Stimulated activated CD8-positive, alpha-beta memory T cell treated with anti-CD3 and anti-CD28 coated beads, Interleukin-4, amount 100 ng/mL, for 1 hour (primary cell): ENCODE measurements at places on chromosomes 4 and X.

GRCh38 chrX:37912777-37913176 lies 65.4 kb upstream of the DYNLT3 start:
- DNase-seq: no peak

GRCh38 chr4:109701566-109702410 lies 1.5 kb downstream of the CASP6 start:
- no peak for DNase-seq

DNA sequence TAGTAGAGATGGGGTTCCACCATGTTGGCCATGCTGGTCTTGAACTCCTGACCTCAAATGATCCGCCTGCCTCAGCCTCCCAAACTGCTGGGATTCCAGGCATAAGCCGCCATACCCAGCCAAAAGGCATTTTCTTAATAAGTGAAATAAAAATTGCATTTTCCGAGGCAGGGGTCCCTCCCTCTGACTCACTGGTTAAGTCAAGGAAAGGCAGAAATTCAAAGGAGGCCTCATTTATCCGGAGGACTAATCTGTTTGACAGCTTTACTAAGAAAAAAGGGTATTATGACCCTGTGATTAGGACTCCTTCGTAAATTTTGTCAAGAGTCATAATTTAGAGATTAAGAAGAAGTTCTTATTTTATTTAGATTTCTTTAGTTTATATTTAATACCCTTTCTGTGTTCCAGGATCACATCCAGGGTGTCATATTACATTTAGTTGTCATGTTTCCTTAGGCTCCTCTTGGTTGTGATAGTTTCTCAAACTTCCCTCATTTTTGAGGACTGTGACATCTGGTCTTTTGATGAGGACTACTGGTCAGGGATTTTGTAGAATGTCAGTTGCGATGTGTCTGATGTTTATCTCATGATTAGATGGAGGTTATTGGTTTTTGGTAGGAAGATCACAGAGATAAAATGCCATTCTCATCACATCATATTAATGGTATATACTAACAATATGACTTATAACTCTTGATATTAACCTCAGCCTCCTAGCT lies 753.7 kb upstream of the AMOT start:
- no peak for DNase-seq

- DNase-seq: no peak
Measured at GRCh38 chrX:1398431-1399340, 6.8 kb upstream of the SLC25A6 start.

GRCh38 chrX:152915541-152916241 lies 17.8 kb downstream of the ZNF185 start:
- DNase-seq: no peak

DNA sequence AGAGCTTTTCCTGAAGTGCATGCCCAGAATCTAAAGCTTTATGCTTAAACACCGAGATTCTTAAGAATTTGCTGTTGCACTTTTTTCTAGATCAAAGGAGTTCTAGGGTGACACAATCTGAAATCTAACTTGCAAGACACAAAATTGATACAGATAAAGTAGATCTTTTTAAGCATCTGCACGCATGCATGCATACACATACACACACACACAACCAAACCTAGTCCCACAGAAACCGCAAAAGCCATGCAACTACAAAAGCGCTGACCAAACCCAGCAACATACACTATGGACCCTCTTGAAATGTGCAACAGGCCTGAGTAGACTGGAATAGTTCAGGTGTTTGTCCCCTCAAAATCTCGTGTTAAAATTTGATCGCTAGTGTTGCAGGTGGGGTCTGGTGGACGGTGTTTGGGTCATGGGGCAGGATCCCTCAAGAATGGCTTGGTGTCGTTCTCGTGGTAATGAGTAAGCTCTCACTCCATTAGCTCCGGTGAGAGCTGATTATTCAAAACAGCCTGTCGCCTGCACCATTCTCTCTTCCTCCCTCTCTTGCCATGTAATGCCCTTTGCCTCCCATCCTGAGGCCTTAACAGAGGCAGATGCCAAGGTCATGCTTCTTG lies 52.7 kb downstream of the IRF2 start:
- DNase-seq: no peak

DNA sequence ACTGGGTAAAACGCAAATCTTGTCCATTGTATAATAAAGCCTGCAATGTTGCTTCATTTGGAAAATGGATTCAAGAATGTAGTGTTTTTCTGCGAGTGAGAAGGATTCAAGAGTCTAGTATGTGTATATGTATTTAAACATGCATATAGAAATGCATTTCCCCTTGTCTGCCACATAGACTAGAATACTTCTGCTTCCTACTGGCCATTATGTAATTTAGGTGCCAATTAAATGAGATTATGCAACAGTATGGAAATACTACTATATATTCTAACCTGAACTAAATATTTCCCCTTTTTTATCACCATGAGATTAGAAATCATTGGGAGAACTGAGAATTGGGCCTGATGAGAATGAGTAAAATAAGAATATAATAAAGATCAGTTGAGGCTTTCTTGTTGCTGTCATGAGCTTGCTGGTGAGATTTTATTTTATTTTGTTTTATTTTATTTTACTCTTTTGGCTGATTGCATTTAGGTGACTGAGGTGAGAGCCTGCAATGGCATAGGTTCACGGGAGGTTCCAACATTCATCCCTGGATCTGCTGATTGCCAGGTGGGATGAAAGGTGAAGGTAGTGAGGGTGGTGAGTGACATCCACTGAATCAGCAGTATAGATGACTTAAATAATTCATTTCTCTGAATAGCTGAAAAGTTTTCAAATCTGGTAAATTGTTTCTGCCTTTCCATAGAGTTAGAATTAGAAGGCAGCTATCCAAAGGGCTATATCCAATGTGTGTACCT lies 95.6 kb upstream of the SLC4A4 start:
- DNase-seq: no peak

DNA sequence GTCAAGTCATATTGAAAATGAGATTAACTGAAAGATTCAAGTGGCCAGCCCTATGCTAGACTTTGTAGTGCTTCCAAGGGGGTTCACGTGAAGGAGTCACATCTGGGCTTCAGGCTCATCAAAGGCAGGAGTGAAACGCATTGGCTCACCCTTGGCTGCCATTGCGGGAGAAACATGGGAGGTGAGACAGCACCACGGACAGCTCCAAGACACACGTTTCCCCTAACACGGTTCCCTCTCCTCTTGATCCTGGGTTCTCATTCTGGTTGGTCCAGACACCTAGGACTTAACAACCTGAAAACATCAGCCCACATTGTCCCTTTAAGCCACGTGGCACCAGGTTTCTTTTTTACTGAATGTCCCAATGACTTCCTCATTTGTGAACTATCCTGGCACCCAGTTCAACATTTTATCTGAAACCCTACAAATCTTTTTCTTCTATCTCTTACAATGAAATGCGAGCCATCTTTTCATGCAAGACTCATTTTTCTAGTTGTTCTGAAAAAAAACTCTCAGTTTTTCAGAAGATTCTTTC lies 279.0 kb upstream of the VCX3A start:
- no peak for DNase-seq
